ENCODE measurements at places on chromosomes 4 and X.
A peak's percentile ranks its signal among the peaks of the same experiment; 100 is the strongest.

DNA sequence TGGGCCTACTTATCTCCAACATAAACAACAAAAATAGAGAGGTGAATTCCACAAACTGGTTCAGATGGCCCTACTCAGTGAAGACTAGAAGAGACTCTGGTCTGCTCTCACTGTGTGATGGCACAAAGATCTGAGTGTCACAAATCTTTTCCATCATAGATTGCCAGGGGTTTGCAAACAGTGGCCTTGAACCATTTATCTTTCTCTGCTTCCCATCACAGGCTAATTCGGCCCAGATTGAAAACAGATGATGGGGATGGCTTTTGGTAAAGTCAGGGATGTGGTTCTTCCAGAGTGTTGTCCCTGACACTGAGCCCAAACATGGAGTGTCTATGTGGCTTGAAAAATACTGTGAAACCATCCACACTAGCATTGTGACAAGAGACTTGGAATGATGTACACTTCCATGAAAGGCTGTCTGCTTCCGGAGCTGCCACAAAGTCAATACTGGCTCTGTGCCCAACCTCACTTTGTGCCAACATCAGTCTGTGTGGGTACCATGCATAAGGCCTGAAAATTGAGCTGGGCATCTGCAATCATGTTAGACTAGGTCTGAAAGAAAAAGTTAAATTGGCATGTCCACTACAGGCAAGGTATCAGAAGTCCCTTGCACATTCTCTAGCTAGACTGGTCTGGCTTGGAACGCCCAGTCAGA lies 25.2 kb upstream of the PLAC1 start:
- no peak for DNase-seq

DNA sequence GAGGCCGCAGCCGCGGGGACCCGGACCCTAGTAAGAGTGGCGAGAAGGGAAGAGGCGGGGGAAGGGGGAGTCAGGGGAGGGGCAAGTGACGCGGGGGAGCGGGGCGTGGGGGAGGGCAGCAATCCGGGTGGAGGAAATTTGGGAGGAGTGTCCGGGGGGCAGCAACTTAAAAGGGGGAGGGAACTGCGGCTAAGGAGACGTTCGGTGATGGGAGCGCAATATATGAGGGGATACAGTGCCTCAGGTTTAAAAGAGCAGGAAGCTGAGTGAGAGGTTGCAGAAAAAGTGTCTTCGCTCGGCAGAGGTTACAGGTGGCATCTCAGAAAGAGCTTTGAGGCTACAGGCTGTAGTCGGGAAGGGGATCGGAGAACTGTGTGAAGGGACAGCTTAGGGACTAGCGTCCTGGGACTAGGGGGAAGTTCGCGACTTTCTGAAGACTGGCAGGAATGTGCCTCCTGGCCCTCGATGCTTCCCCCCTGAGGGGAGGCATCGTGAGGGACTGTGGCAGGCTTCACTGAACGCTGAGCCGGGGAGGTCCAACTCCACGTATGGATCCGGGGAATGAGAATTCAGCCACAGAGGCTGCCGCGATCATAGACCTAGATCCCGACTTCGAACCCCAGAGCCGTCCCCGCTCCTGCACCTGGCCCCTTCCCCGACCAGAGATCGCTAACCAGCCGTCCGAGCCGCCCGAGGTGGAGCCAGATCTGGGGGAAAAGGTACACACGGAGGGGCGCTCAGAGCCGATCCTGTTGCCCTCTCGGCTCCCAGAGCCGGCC lies 519 bp downstream of the FOXO4 start:
- DNase-seq: no peak

DNA sequence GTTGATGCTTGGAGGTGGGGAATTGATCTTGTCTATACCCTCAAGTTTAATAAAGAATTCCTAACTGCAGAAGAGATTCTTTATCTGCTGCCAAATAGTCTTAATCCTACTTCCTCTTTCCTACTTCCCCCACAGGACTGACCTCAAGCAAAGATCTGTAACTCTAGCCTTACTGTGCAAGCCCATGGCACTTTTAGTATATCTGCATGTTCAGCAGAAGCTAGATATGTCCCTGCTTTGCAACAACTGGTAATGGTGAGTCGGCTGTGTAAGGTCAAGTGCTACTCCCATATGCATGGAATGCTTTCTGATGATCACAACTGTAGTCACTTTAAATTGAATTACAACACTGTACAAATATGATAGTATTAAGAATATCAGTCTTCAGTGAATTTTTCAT lies 26.3 kb upstream of the PDS5A start:
- no peak for DNase-seq

- no peak for DNase-seq
Observed at GRCh38 chrX:41870719-41871151, 52.6 kb downstream of the CASK start.

- no peak for DNase-seq
Observed at GRCh38 chrX:31333165-31333831, 261.5 kb upstream of the FTHL17 start.

- no peak for DNase-seq
Observed at GRCh38 chrX:7190157-7190556, 42.2 kb upstream of the PUDP start.

- DNase-seq: peak; percentile 41
Observed at GRCh38 chrX:47637546-47638195, 7.9 kb upstream of the CFP start.

- DNase-seq: peak; percentile 48
Observed at GRCh38 chr4:25180524-25181131, 20.4 kb upstream of the SEPSECS start.

DNA sequence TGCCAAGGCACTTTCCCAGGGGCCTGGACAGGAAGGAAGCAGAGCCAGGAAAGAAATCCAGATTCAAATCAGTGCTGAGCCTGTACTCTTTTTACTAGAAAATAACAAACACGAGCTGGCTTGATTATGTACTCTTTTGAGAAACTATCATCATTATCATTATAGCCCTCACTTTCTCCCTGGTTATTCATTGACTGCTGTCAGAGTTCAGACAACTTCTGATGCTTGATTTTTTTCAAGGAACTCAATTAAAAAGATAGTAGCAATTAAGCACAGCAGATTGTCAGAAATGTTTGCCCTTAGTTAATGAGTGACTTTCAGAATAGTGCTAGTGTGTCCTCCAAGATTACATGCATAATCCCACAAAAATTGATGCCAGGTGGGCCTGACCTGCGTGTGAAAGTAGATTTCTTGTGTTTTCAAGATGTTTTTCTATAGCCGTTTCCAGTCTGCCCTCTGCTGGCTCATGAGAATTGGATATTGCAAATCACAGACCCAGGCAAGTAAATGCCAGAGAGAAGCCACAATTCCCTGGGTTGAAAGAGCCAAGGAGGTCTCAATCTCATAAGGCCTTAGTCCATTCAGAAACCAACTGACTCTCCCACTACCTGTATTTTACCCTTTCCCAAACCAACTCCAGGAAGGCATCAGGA lies 14.3 kb upstream of the PNPLA4 start:
- DNase-seq: no peak

GRCh38 chrX:111645607-111646006 lies 35.4 kb upstream of the ALG13 start:
- peak; percentile 58 for DNase-seq

GRCh38 chrX:41352329-41352838 lies 18.4 kb downstream of the DDX3X start:
- no peak for DNase-seq

DNA sequence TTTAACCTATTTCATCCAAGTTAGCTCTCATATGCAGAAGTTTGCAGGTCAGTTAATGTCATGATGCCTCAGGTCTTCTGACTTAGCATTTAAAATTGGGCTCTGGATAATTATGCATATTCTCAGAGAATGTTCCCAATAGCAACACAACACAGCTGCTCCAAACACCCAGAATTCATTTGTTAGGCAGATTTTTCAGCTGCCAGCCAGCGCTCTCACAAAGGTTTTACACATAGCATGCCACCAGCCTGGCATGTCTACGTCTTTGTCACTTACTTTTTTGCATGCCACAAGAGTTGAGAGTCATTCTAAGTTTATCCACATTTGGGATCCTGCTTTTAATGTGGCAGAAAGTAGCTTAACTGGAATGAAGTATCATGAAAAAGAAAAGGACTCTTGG lies 84.8 kb downstream of the LIMCH1 start:
- no peak for DNase-seq

- DNase-seq: no peak
Observed at GRCh38 chr4:17063888-17064287, 165.4 kb upstream of the LDB2 start.

GRCh38 chrX:70231666-70232065 lies 2.8 kb upstream of the AWAT1 start:
- DNase-seq: no peak

DNA sequence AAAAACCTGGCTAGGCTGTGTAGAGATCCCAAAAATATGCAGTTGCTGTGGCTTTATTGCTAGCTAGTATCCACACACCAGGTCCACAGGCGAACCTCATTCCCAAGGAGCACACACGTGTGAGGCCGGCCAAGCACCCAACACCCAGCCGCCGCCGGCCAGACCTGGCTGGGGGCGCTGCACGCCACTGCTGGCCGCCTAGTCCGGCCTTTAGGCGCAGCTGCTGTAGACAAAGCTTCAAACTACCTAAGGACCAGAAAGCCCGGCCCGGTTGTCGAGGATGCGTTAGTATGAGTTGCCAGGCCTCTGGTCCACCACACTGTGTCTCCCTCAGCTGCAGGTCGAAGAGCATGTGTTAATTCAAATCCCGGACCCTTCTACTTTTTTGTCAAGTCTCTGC lies 3.1 kb downstream of the POU3F4 start:
- DNase-seq: no peak

DNA sequence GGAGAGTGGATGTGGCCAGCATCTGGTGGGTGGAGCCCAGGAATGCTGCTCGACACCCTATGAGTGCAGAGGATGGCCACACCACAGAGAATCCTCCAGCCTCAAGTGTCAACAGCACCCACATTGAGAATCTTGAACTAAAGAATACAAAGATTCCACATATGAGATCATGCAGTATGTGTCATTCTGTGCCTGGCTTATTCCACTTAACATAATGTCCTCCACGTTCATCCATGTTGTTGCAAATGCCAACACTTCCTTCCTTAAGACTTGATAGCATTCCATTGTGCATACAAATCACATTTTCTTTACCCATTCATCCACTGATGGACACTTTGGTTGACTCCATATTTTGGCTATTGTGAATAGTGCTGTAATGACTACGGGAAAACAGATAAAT lies 145.8 kb downstream of the PRKX start:
- DNase-seq: no peak

GRCh38 chr4:127775843-127776242 lies 6.3 kb upstream of the HSPA4L start:
- DNase-seq: no peak

GRCh38 chr4:87745064-87745807 lies 54.1 kb upstream of the IBSP start:
- no peak for DNase-seq
